ENCODE measurements at places on chromosomes 11 and 22.

- DNase-seq: no peak
These were observed 53.8 kb downstream of the PAX6 start for GRCh38 chr11:31757260-31757835.

- no peak for DNase-seq
These were observed 78.0 kb downstream of the CNTN5 start for GRCh38 chr11:99098751-99099150.

GRCh38 chr11:40246983-40247382, 1212.5 kb downstream of the LRRC4C start:
- no peak for DNase-seq

GRCh38 chr11:98798333-98798732, 222.4 kb upstream of the CNTN5 start:
- DNase-seq: no peak

- peak; percentile 43 for DNase-seq
These were observed 13.4 kb upstream of the GRK2 start for GRCh38 chr11:67252831-67253239.

DNA sequence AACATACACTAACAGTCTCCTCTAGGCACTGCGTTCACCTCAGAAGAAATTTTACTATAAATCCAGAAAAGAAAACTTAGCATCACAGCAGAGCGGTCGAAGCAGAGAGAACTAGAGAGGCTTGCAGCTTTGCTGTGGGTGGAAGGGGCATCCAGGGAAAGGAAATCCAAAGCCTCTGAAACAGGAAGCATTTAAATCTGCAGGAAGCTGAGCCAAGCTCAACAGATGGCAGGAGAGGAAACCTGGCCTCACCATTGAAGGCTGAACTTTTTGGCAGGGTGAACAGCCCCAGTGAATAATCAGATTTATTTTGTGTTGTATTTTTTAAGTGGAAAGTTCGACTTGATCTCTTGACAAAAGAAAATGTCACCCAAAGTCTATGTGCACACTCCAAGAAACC, 858.1 kb downstream of the OPCML start:
- DNase-seq: no peak
